ENCODE measurements at places on chromosomes 13 and 19.

DNA sequence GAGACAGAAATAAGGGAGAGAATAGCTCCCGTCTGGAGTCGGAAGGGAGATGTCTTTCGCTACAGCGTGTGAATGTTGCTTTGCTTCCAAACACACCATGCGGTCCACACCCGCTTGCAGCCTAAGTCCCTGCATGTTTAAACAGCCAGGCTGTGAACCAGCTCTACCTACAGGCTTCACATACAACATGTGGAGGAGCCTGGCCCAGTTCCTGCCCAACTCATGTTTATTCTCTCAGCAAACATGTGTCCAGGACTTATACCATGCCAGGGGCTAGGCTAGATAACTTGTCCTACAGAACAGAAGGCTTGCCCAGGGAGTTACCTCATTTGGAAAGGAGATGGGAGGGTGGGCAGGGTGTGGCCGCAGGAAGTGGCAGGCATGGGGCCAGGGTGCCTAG, 181.5 kb downstream of the FOXO1 start:
- no peak for DNase-seq

- no peak for DNase-seq
Observed at GRCh38 chr19:10116085-10116865, 3.4 kb downstream of the EIF3G start.

GRCh38 chr19:57558525-57558924, 1.1 kb downstream of the ZNF550 start:
- DNase-seq = no peak

GRCh38 chr19:46762245-46762890, 16.1 kb upstream of the STRN4 start:
- no peak for DNase-seq

- DNase-seq = no peak
Observed at GRCh38 chr13:41495044-41495443, 37.7 kb downstream of the RGCC start.

DNA sequence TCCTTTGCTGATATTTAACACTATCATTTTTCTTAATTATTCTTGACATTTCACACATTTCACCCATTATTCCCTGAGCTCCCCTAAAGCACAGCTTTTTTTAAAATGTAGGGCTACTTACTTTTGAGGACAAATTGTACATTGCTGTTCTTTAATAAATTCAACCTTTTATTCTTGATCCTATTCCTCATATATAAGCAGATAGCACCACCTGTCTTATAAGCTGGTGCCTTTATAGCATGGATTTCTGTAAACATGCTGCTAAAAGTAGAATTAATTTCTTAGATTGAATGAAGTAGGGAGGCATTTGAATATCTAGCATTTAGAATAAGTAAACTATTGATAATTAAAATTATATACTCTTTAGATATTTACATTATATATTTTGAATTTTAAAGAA, 603.4 kb upstream of the PCDH9 start:
- no peak for DNase-seq

GRCh38 chr13:95740979-95741320, 64.0 kb downstream of the DNAJC3 start:
- DNase-seq = no peak

DNA sequence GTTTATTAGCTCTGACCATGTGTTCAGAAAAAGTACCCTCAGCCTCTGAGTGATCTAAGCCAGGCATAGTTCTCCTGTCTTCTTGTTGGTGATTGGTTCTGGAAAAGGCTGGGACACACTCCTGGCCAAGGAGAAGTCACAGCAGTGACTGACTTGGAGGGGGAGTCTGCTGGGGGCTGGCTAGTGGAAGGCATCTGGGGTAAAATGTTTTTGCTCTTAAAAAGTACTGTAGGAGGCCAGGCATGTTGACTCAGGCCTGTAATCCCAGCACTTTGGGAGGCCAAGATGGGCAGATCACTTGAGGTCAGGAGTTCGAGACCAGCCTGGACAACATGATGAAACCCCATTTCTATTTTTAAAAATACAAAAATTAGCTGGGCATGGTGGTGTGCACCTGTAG, 21.7 kb downstream of the FAM187B start:
- DNase-seq = no peak

- no peak for DNase-seq
Observed at GRCh38 chr19:43455321-43456113, 9.9 kb downstream of the LYPD3 start.

DNA sequence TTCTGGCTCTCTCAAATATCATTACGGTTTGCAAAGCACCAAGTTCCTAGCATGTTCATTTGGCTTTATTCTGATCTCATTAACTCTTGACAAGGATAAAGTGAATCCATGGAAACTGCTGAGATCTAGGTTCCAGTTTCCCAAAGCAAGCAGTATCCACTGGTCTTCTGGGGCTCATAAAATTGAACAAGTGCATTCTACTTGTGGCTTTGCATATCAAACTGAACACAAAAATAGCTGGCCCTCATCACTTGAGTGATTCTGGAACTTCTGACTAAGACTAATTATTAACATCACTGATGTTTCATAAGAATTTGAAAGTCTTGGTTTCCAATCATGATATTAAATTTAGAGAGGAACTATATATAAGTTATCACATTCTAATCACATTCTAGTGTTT, 6.3 kb upstream of the KCTD12 start:
- no peak for DNase-seq

DNA sequence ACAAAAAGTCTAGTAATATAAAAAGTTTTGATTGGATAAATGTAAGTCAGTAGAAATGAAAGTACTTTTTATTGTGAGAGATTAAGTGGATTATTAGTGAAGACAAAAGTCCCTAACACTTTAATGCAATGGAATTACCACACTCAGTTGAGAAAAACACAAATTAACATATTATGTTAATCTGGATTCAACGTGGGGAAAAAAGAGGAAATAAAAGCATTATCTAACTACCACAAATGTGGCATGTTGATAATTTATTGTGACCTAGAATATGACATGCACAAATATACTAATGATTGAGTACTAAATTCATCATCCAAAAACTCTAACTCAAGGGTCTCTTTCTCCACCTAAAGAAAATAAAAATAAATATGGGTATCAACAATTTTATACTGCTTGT, 41.5 kb downstream of the FOXO1 start:
- no peak for DNase-seq

DNA sequence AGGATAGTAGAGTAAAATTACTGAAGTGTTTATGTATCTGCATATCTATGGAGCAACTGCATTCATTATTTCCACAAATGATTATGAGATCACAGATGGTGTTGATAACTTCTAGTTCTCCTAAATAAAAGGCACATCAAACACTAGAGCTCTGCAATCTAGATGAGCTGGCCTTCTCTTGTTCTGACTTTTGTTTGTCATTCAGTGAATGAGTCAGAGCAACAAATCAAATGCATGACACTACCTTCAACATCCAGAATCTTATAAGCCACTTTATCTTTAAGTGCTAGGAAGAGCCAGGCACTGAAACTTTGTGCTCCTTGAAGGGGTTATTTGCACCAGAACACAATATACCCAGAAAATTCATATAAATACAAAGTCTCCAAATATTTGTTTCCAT, 456.0 kb downstream of the PCDH17 start:
- no peak for DNase-seq

GRCh38 chr19:30062907-30063649, 121.0 kb downstream of the URI1 start:
- DNase-seq = no peak

DNA sequence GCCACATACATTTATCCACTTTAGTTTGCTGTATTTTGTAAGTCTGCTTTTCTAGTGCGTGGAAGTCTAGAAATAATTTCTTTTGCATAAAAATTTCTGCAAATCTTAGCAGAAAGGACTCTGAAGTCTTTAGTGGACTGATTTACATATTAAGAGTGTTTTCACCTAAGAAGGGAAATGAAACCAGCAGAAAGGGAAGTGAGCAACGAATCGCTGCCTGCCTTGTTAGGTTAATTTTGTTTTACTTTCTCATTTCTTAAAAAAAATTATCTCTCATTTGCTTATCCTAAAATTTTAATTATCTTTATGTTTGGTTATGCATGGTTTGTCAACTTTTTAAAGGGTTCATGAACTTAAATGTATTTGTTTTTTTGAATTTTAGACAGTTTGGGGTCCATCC, 767 bp upstream of the GPR18 start:
- no peak for DNase-seq

DNA sequence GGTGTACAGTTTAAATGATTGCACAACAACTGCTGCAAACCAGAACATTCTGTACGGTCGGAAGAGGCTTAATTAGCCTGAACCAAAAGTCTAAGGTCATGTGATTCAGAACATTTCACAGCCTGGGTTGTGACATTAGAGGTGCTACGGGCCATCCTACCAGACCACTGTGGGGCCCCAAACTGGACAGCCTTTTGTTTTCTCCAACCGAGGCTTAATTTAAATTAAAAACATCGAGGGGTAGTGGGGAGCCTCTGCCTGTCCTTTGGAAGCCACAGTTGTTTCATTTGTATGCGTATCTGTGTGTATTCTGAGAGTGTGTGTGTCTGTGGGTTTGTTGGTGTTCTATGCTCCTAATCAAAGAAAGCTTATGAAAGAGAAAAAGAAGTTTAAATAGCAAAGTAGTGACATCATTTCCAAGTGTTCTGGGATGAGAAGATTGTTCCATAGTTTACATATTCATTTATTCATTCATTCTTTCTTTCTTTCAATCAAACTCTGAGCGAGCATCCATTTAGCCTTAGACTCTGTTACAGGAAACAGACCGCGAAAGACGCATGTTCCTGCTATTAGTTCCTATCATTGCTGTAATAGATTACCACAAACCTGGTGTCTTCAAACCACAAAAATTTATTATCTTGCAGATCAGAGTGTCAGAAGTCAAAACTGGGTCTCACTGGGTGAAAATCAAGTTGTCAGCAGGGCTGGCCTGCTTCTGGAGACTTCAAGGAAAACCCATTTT, 444.8 kb downstream of the FOXO1 start:
- DNase-seq = no peak

DNA sequence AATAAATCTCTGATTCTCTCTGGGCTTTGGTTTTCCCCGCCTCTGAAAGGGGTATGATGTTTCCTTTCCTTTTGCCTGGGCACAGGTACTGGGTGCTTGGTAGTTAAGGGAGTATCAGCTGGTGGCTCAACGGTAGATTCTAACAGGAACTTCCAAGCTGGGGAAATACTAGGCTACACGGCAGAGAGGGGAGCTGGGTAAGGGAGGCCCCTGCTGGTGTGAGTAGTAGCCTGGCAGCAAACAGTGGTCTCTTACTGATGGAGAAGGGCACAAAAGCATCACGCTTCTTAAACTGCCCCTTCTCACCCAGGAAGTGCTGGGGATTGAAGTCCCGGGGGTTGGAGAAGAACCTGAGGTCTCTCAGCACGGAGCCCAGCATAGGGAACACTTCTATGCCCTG, 26.9 kb upstream of the CYP2A7 start:
- DNase-seq = no peak

GRCh38 chr13:74278901-74279300, 144.7 kb upstream of the KLF12 start:
- no peak for DNase-seq

GRCh38 chr13:33388286-33388998, 102.9 kb upstream of the STARD13 start:
- no peak for DNase-seq

GRCh38 chr13:20801707-20802106, 27.9 kb upstream of the EEF1AKMT1 start:
- DNase-seq = no peak

DNA sequence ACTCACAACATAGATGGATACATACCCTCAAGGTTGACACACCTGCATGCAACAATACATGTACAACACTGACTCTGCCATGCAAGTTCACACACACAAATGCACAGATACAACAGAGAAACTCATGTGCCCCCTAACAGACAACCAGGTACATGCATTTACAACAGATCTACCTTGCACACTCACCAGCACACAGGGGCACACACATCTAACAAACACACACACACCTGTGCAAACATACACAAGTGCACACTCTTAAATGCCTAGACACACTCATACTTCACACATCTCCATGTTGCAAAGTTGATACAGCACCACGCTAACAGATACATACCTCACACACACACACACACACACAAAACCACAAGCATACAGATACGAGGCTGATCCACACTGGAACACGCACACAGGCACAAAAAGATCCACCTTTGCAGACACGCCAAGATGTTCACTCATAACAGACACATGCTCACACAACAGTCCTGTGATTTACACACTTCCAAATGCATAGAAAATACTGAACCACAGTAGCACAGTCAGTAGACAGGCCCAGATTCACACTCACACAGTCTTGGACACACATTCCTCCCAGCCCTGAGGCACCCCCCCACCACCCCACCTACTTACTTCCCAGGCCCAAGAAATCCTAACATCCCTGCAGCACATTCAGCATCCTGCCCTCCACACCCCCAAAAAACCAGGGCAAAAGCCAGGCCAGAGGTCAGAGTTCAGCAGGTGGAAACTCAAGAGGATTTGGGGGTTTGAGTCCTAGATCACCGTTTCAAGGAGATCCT, 1.4 kb downstream of the LRFN1 start:
- DNase-seq = no peak

GRCh38 chr13:90104764-90105163, 1242.7 kb upstream of the MIR17HG start:
- no peak for DNase-seq

- peak; percentile 33 for DNase-seq
Observed at GRCh38 chr19:52527956-52528351, 486 bp downstream of the ZNF808 start.

DNA sequence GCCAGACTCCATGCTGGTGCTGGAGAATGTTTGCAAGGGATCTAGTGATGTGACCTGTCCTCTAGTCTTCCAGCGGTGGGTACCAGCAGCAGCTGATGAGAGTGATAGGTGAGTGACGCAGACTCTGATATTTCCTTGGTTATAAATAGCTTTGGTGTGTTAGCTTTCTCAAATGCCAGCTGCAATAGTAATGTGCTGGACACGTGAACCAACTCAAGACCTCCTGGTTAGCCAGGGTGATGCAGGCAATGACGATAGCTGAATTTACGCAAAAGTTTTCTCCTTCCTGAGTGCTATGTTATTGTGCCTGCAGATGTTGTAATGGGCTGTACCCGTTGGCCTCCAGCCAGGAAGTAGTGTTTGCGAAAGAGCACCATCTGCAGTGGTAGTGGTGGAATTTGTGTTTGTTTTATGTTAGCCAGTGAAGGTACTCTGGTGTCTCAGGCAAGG, 129.5 kb downstream of the CYSLTR2 start:
- DNase-seq = peak; percentile 84

DNA sequence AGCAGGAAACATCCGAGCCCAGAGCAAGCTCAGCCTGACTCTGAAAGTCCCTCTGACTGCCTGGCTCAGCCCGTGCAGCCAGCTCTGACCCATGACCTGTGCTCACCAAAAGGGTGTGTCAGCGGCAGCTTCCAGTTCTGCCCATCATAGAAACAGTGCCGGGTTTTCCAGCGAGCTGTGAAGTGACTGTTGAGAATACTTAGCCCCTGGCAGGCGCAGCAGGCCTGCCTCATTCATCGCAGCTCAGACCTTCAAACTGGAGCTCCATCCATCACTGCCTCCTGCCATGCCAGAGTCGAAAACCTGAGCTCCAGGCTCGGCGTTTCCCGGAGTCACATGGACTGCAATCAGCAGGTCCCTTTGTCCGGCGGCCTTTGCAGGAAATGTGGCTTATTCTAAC, 16.3 kb upstream of the GSX1 start:
- DNase-seq = no peak

Measured in left cardiac atrium (tissue), 4 donors.